CD4-positive, alpha-beta T cell (primary cell): ENCODE measurements at places on chromosomes 4 and X.

DNA sequence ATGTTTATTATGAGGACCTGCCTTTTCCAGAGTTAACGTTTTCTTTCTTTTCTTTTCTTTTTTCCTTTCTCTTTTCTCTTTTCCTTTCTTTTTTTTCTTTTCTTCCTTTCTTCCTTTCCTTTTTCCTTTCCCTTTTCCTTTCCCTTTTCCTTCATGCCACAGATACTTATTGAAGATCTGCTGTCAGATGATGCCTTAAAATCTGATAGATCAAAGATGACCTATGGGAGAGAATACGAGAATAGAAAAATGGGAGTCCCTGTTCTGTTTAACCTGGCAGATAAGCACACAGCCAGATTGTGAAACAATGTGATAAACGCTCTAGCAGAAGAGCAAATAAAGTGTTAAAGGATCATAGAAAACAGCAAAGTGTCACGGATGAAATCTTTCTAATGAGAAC is 38.9 kb downstream of the AFF1 start:
- DNase-seq, result no peak

GRCh38 chrX:120000490-120001246 is 57.1 kb upstream of the NKAP start:
- DNase-seq, result no peak

DNA sequence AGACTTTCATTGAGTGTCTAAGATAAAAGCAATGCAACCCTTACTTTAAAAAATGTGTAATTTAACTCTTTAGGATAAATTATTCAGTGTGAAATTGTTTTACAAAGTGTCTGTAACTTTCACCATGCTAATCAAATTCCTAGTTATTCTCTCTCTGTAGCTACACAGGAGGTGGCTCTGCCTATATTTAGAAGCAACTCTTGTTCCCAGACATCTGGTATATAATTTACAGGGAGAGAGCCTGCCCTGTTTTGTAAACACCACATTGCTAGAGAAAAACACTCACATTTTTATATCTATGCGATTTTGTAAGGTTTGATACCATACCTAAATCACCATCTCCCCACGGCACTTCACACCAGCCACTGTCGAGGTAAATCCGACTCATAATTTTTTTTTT is 35.5 kb upstream of the SPATA4 start:
- no peak for DNase-seq

DNA sequence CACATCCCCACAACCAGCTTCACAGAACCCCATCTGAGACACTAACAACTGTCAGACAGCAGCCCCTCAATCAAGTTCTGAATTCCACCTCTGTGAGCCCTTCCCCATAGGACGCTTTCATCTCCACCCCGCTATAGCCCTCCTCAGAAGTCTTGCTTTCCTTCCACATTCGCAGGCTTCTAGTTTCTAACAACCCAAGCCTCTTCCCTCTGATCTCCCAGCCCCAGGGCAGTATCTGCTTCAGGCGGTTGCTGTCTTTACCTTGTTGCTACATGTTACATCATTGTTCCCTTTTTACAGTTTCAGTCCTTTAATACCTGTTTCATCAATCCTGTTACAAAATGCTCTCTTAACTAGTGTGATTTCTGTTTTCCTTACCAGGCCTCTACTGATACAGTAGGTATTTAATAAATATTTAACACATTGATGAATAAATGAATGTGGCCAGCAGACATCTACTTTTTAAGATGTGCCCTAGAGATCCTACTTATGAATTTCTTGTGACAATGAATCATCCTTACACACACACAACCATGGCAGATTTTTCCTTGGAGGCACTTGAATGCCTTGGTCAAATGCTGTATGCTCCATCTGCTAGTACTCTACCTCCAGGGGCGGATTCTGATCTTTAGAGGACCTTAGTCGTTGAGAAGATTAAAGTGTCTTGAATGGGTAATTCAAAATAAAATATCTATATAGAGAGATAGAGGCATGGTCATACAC is 164.7 kb upstream of the SLIT2 start:
- no peak for DNase-seq

DNA sequence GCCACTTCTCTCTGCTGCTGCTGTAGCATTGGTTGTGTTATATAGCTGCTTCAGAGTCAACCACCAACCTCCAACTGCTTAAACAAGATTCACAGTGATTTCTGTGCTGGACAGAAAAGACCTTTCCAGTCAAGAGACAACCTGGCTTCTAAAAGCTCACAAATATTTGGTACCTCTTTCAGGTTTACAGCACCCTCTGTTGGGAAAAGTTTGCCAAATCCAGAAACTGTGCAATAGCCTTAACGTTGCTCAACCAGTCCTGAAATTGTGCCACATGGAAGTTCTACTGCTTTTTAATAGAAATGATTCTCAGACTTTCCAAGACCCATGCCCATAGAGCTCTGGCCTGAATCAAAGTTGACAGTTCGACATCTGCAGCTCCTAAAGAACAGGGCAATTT is 842.1 kb upstream of the HTR2C start:
- DNase-seq, result no peak

GRCh38 chr4:78767350-78767749 is 8.8 kb upstream of the BMP2K start:
- no peak for DNase-seq

DNA sequence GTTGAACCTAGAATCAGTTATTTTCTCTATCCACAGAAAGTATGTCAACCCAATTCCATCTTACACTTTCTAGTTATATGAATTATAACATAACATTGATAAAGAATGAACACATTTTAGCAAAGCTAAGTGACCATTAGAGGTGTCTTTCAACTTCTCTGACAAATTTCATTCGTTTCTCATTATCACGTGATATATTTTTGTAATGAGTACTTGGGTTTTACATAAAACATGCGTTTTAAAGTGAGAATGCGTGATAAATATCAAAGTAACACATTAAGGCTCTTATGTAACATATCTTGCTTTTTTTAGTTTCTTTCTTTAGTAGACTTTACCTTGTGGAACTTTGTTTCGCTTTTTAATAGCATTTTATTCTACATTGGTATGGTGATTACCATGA is 1715.1 kb upstream of the IGFBP7 start:
- no peak for DNase-seq

- DNase-seq, result no peak
Observed at GRCh38 chr4:52715255-52715897, 35.8 kb downstream of the ERVMER34-1 start.

DNA sequence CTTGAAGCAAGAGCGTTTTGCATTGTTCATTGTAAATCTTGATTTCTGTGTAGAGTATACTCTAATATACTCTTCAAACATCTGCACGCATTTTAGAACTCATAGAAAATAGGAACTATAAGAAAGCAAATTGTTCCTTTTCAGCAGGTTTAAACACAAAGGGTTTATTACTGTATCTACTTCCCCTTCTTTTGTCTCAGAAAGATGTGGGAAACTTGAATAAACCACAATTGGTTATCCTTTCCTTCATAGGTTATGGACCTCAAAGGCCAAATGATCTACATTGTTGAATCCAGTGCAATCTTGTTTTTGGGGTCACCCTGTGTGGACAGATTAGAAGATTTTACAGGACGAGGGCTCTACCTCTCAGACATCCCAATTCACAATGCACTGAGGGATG is 46.0 kb upstream of the GUCY1B1 start:
- DNase-seq, result no peak

GRCh38 chrX:95764972-95765451 is 919.6 kb upstream of the DIAPH2 start:
- DNase-seq, result no peak

DNA sequence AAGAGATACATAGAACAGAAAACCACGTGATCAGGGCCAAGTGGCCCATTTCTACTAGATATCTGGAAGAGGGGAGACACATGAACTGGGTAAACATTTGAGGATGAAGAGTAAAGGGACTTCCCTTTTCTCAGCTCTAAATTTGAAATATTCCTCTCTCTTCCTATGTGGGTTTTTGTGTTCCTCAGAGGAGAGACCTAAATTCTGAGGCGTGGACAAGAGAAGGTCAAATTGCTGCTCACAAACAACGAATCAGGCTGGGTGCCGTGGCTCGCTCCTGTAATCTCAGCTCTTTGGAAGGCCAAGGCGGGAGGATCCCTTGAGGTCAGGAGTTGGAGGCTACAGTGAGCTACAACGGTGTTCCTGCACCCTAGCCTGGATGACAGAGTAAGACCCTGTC is 216.0 kb downstream of the PTTG2 start:
- DNase-seq, result no peak

GRCh38 chr4:17324386-17324830 is 187.5 kb downstream of the QDPR start:
- DNase-seq, result peak; percentile 11

DNA sequence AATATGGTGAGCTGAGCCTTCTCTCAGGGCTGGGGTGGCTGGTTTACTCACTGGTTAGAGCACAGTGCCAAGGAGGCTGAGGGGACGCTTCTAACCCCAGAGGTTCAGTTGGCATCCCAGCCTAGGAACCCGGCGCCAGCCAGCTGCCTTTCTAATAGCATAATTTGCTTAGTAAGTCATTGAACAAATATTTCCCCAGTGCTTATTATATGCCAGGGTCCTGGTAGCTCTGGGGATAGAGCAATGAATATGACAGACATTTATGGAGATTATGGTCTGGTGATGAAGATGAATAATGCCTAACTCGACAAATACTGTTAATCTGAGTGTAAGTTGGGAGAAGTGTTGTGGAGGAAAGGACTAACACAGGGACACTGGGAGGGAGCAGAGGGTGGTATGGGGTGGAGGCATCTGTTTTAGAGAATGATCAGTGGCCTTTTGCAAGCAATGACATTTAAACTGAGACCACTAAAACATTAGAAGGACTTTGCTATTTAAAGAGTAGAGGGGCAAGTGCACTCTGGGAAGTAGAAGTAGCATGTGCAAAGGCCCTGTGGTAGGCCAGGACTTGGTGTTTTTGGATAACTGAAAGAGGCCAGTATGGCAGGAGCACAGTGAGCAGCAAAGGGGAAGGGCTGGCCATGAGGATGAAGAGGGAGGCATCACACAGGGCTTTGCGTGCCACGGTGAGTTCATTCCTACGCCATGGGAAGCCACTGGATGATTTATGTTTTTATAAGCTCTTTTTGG is 71.9 kb downstream of the ATG4A start:
- DNase-seq, result no peak

DNA sequence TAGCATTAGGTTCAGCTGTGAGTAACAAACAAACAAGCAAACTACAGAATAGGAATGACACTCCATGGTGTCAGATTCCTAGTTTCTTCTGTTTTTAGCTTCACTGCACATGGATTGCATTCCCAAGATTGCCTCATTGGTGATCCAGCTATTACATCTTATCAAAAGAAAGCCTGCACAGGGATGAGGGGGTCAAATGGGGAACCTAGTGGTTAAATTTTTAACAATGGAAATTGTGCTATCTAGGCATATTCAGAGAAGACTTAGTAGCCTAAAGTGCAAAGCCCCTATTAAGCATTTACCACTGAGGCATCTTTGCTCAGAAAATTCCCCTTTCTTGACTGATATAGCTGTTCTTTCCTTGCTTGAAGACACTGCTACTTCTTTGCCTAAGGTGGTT is 3.9 kb upstream of the TTC29 start:
- DNase-seq, result no peak

GRCh38 chr4:139934708-139935195 is 219.2 kb downstream of the MAML3 start:
- DNase-seq, result no peak

DNA sequence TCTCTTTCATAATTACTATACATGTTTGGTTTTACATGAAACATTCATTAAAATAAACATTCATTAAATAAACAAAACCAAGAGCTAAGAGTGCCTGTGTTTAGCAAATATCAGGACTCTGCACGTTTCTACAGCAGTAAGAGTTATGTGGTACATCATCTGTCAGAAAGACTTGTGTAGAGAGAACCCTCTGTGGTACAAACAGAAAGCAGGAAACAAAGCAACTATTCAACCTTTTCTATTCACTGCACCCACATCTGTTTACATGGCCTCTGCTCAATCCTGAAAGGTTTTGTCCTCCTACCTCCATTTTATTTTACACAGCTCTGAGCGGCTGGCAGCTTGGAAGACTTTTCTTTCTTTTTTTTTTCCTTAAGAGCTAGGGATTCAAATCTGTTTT is 90.7 kb upstream of the PCDH18 start:
- DNase-seq, result no peak
